ENCODE measurements at places on chromosomes 3 and 15. TPM values are rescaled to one million over a fixed set of nuclear protein-coding genes. Genes with fewer than 3 reads are reported as not detected.

- DNase-seq = no peak
These were observed 29.2 kb downstream of the APH1B start for GRCh38 chr15:63306492-63307073.

The TMEM212 gene
- not detected for polyA plus RNA-seq

GRCh38 chr3:58052373-58053273, 44.4 kb downstream of the FLNB start:
- DNase-seq = peak; percentile 93

DNA sequence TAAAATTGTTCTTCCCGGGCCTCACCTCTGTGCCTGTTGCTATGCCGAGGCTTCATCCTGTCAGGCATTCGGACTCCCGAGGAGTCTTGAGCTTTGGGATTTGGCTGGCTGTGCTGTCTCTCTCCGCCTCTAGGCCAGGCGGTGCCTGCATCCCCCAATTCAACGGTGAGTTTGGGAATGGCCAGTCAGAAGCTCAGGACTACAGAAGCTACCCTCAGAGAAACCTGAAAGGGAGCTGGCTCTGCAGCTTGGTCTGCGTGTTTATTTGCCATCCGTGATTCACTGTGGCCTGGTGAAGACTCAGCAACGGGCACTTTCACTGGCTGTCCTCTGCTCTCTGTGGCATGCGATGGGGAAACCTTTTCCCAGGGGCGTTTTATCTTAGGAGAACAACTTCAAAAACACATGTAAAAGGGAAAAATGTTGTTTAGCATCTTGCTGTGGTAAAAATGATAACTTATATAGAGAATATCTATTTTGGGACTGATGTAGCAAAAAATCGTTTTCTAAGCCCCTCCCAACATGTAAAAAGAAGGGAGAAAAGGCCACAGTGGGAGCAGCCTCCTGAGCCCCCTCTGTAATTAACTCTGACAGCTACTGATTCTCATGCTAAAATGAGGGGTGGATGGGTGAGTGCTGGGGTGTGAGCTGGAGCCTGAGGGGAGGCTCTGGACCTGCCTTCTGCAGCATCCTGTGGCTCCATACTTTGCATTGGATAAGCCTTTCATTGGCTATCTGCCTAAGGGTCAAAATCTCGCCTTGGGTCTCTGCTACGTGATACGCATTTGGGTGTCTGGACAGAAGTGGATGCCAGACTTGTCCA, 103.4 kb upstream of the KLHL25 start:
- peak; percentile 52 for DNase-seq

GRCh38 chr15:101170568-101171350, 81.1 kb downstream of the CHSY1 start:
- no peak for DNase-seq

The SNRPA1 gene
- polyA plus RNA-seq = 37.3 TPM

- DNase-seq = peak; percentile 39
These were observed 52.8 kb downstream of the RGMA start for GRCh38 chr15:93035953-93036810.

The KCNMB2 gene
- polyA plus RNA-seq = 4.6 TPM

The PPARG gene
- 16.7 TPM for polyA plus RNA-seq

DNA sequence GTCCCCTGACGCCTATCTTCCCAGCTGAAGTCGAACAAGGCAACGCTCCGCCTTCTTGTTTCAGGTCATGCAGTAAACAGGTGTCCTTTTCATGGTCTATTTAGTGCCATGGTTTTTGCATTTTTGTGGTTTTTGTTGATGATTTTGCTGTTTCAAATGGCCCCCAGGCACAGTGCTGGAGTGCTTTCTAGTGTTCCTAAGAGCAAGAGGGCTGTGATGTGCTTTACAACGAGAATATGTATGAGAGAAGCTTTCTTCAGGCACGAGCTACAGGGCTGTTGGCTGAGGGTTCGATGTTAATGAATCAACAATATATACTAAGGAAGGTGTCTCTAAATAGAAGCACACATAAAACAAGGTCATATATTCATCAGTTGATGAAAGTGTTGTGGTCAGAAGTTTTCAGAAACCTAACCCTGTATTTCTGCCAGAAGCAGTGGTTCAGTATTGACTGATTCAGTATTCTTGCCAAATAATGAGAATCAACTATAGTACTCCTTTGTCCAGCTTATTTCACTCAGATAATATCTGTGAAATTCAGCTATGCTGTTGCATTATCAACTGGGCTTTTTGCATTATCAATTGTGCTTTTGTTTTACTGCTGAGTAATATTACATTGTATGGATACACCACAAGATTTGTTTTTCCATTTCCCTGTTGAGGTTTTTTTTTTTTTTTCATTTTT, 18.5 kb downstream of the LIMD1 start:
- DNase-seq = no peak

The NTRK3 gene
- 3.6 TPM for polyA plus RNA-seq

DNA sequence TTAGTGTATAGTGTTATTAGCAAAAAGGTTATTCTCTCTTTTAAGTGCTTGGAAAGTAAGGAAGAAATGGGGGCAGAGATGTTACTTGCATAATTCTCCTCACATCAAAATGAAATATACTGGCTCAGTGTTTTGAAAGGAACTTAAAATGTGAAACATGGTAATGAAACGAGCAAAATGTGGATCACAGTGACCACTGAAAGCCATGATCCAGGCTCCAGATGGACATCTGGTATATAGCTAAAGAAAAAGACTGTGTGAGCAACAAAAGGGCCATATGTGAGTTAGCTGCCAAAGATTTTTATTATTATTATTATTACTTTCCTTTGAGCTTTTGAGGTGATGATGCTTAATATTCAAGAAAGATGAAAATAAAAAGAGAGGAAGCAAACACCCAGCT, 89.6 kb downstream of the GAP43 start:
- no peak for DNase-seq

- no peak for DNase-seq
These were observed 42.0 kb upstream of the CFAP161 start for GRCh38 chr15:81091889-81092558.

- DNase-seq = no peak
These were observed 137.5 kb upstream of the SLC2A2 start for GRCh38 chr3:171164067-171164465.

The GNAT1 gene
- polyA plus RNA-seq = not detected

GRCh38 chr3:42667523-42668412, 14.3 kb downstream of the ZBTB47 start:
- peak; percentile 22 for DNase-seq

DNA sequence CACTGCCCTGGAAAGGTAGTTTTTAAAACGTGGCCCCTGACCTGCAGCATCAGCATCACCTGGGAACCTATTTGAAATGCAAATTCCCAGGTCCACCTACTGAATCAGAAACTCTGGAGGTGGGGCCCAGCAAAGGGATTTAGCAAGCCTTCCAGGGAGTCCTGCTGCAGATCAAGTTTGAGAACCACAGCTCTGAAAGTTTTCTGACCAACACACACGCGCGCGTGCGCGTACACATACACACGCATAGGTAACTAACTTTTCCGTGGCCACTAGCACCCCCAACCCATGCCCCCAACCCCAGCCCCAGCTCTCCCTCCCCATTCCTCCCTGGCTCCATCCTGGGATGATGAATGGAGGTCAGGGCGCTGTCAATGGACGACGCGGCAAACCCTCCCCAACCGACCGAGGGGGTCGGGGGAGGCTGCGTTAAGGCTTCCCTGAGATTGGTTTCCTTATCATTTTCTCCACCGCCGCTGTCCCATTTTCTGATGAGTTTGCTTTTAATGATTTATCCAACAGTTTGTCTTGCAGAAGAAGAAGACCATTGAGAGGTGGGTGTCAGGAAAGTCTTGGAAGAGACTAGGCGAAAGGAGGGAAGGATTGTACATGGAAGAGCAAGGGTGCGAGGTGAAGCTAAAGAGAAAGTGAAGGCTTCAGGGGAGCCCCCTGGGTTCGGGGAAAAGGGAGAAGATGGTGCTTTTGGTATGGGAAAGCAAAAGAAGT, 590 bp upstream of the BOC start:
- DNase-seq = peak; percentile 27

DNA sequence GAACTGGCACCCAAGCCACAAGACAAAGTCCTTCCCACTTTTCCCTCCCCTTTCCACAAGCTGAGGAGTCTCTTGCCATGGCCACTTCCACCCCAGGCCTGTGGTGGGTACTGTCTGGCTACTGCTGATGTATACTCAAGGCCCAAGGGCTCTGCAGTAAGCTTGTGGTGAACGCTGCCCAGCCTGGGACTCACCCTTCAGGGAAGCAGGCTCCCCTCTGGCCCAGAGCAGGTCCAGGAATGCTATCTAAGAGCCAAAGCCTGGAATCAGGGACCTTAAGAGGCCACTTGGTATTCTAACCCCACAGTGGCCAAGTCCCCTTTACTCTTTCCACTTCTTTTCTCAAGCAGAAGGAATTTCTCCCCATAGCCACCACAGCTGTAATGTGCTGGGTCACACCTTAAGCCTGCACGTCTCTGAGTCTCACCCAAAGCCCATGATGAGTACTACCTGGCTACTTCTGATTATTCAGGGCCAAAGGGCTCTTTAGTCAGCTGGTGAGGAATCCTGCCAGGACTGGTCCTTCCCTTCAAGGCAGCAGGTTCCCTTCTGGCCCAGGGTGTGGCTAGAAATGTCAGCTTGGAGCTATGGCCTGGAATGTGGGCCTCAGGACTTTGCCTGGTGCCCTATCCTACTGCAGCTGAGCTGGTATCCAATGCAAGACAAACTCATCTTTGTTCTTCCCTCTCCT, 4.0 kb downstream of the PATL2 start:
- DNase-seq = no peak

DNA sequence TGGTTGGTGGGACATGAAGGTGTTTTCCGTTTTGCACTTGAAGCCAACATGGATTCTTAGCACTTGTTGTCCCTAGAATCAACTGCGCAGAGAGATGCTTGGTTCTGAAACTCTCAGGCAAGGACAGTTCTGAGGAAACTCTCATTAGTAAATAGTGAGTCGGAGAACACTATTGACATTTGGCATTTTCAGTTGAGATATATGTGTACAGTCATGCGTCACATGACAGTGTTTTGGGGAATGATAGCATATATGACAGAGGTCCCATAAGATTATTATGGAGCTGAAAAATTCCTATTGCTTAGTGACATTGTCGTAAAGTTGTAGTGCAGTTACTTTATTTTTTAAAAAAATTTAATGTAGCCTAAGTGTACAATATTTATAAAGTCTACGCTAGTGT, 5.8 kb downstream of the APBA2 start:
- DNase-seq = no peak

The MFN1 gene
- 20.9 TPM for polyA plus RNA-seq

GRCh38 chr15:90306560-90306959, 41.1 kb downstream of the NGRN start:
- DNase-seq = no peak

DNA sequence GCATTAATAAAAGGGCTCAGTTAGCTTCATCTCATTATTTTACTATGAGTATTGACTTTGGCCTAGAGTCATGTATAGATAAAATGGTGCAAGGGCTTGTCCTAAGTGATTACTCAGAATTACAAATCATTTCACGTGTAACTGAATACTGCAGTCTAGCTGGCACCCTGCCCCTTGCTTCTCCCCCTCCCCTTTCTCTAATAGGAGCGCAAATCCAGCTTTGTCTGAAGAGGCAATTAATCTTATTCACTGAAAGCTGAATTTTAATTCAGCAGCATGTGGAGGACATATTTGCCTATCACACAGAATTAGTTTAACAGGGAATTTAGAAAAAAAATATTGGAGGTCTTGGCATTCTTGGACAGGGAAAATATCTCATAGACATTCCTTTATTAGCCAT, 412.1 kb upstream of the DPH6 start:
- DNase-seq = no peak

DNA sequence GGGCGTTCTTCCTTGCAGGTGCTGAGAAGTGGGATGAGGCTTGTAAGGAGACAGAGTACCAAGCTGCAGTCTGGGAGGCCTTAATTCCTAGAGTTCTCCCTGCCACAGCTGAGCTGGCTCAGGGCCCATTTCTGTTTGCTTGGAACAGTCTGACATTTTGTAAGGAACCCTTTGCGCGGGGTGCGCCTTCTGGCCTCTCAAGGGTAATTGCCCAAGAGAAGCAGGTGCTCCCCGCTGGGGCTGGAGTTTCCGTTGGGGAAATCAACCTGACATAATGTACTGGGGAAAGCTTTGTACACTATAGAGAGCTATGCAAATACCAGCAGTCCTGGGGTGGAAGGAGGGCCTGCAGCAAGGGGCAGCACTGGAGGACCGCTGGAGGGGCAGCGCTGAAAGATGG, 83.6 kb downstream of the HMG20A start:
- peak; percentile 59 for DNase-seq

The SLC22A13 gene
- polyA plus RNA-seq = 0.09 TPM

DNA sequence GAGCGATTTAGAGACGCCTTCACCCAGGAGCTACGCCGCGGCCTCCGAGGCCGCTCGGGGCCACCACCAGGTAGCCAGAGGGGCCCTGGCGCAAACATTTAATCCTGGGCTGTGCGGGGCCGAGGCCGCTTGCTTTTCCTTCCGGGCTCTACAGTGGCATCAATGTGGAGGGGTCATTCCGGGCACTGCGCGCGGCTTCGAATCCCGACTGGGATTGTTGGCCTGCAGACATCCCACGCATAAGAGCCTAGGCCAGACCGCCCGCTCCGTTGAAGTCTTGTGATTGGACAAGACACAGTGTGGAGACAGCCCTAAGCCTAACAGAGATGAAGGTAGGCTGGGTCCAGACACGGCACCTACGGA, 568 bp upstream of the NCBP2 start:
- DNase-seq = peak; percentile 57

All from right cardiac atrium (tissue), 5 donors.